H1 (cell line): ENCODE measurements at places on chromosomes 13 and 19. TPM values are rescaled to one million over a fixed set of nuclear protein-coding genes. Genes with fewer than 3 reads are reported as not detected.

GRCh38 chr19:17420475-17420924 is 653 bp downstream of the MVB12A start:
- no peak overlapping the region for H3K27ac ChIP-seq
- H3K4me1 ChIP-seq = peaks cover 3% of the 10 kb centered on the region
- no peaks in the 10 kb centered on the region for H3K36me3 ChIP-seq
- no peak for DNase-seq
- no peaks in the 10 kb centered on the region; the same call in 1 of the 2 replicates for H3K27me3 ChIP-seq

DNA sequence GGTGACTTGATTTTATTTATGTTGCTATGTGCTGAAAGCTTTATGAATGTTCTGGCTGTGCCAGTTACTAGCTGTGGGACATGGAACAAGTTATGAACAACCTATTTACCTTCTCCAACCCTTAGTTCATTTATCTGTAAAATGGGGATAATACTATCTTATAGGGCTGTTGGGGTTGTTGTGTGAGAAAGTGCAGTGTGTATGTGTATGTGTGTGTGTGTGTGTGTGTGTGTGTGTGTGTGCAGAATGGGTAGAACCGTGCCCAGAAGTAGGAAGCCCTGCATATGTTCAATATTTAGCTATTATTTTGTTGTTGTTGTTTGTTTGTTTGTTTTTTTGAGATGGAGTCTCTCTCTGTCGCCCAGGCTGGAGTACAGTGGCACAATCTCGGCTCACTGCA is 20.4 kb downstream of the ZSWIM9 start:
- H3K27ac ChIP-seq = peak overlapping the region; percentile 4; the same call in 1 of the 2 replicates
- peaks cover 3% of the 10 kb centered on the region; the same call in 1 of the 2 replicates for H3K4me1 ChIP-seq
- no peaks in the 10 kb centered on the region for H3K36me3 ChIP-seq
- no peaks in the 10 kb centered on the region for H3K27me3 ChIP-seq
- no peak for DNase-seq
- peak overlapping the region; percentile 11; the same call in 1 of the 2 replicates for H3K4me3 ChIP-seq

DNA sequence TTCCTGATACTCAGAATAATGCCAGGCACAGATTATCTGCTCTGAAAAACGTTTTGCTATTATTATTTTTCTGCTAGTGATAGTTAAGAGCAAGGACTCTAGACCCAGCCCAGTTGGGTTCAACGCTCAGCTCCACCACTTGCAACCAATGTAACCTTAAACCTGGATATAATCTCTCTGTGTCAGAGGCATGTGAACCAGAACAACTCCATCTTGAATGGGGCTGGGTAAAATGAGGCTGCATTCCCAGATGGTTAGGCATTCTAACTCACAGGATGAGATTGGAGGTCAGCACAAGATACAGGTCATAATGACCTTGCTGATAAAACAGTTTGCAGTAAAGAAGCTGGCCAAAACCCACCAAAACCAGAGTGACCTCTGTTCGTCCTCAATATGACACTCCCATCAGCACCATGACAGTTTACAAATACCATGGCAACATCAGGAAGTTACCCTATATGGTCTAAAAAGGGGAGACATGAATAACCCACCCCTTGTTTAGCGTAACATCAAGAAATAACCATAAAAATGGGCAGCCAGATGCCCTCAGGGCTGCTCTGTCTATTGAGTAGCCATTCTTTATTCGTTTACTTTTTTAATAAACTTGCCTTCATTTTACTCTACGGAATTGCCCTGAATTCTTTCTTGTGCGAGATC is 13.6 kb downstream of the FAM187B start:
- H3K27ac ChIP-seq = no peak overlapping the region
- no peak overlapping the region for H3K4me3 ChIP-seq
- H3K36me3 ChIP-seq = no peaks in the 10 kb centered on the region
- no peaks in the 10 kb centered on the region for H3K27me3 ChIP-seq

DNA sequence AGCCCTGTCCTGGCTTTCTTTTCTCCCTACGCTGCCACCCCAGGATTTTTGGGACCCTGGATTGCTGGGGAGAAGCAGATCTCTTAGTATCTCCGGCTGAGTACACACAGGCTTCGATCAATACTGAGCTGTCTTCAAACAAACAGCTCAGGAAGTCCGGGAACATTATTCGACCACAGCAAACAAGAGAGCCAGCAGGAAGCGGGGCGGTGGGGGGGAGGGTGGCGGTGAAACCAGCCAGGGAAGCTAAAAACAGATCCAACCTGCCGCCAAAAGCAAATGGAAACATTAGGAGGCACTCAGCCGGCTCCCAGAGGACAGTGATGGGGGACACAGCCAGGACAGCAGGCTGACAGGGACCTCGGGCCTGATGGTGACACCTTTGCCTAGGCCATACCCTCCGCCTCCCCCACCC is 12.2 kb upstream of the BCAM start:
- H3K27ac ChIP-seq = 0 out of 2 replicates have a peak overlapping the region, but pooled peaks have one; percentile 18
- H3K4me1 ChIP-seq = peaks cover 5% of the 10 kb centered on the region
- H3K27me3 ChIP-seq = no peaks in the 10 kb centered on the region
- DNase-seq = no peak

MAU2 gene
- 40.8 TPM in 2 replicates for total RNA-seq

DNA sequence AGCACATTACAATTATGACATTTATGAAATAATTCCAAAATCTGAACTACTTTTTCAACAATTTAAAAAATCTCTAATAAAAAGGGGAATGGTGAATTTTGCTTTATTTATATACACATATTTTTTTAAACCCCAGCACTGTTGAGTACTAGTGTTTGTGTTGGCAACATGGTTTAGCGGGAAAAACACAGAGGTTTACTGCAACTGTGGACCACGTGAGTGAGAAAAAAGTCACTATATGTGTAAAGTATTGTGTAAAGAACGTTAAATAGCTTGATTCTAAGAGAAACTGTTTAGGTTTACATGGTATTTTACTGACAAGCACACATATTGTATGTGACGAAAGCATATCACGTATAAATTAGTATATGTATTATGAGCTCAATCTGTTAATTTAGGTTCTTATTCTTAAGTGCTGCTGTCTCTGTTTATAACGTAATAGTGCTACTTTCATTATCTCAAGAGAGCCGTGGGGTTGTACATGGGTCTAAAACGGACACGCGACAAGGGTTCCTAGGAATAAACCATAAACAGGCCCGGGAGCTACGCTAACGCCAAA is 617 bp downstream of the SKA3 start:
- H3K36me3 ChIP-seq = 0 out of 2 replicates have a peak, but pooled peaks cover 3% of the 10 kb centered on the region
- H3K4me1 ChIP-seq = no peaks in the 10 kb centered on the region
- H3K27ac ChIP-seq = peak overlapping the region; percentile 95
- no peak for DNase-seq

CYP2A7 gene
- total RNA-seq = 0.78 TPM in 1 of 2 replicates, not detected in the other

GRCh38 chr19:4051175-4052101 is 15.3 kb downstream of the ZBTB7A start:
- no peak overlapping the region for H3K4me3 ChIP-seq
- no peak for DNase-seq
- H3K36me3 ChIP-seq = peaks cover 15% of the 10 kb centered on the region
- peaks cover 3% of the 10 kb centered on the region; the same call in 1 of the 2 replicates for H3K4me1 ChIP-seq
- no peaks in the 10 kb centered on the region for H3K27me3 ChIP-seq
- no peak overlapping the region for H3K27ac ChIP-seq

DNA sequence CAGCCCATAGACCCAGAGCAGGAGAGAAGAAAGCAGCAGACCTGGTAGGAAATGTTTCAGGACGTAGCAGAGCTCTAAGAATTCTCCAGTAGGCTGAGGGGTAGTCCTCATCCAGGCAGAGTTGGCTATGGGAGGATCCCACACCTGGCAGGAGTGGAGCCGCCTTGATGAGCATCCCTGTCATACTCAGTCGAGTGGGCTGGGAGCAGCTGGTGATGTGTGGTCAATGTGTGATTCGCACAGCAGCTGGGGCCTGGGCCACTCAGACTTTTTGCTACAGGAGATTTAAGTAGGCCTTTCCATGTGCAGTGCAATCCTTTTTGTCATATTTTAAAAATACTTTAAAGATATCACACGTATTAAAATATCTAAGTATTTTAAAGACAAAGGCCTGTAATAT is 56.6 kb downstream of the MYO16 start:
- no peak for DNase-seq
- H3K27me3 ChIP-seq = no peaks in the 10 kb centered on the region
- no peak overlapping the region for H3K4me3 ChIP-seq
- H3K36me3 ChIP-seq = no peaks in the 10 kb centered on the region
